ENCODE measurements at places on chromosomes 4 and X. TPM values are rescaled to one million over a fixed set of nuclear protein-coding genes. Genes with fewer than 3 reads are reported as not detected.

TRPC3 gene
- 0.51 TPM for total RNA-seq

CTAG2 gene
- 2.8 TPM for total RNA-seq

VEGFC gene
- total RNA-seq = 58.3 TPM

RS1 gene
- not detected for total RNA-seq

GLRA3 gene
- not detected for total RNA-seq

LNX1 gene
- 1.0 TPM for total RNA-seq

F8A3 gene
- 15.6 TPM for total RNA-seq

Data from mesangial cell (primary cell).